Activated CD4-positive, alpha-beta T cell treated with anti-CD3 and anti-CD28 coated beads for 24 hours (primary cell): ENCODE measurements at places on chromosomes 1 and 21.

DNA sequence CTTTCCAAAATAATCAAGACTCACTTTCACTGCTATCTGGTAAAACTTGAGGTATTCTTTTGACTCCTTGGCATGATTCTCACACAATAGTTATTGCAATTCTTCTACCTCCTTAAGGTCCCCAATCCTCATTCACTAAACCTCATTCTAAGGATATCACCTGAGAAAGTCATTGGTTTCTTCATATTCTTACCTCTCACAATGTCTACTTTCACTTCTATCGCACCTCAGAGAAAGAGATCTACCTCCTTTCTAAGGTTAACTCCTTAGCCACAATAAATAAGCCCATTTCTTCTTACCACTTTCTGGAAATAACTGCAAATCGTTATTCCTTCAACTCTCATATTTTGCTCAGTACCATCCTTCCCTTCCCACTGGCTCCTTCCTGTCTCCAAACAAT is 18.7 kb downstream of the HNRNPR start:
- no peak for DNase-seq

- no peak for DNase-seq
Measured at GRCh38 chr1:204104331-204105130, 31.6 kb downstream of the SOX13 start.

GRCh38 chr1:25873120-25873519 is 2.4 kb downstream of the PAQR7 start:
- no peak for DNase-seq

- DNase-seq, result no peak
Measured at GRCh38 chr1:22747021-22747734, 36.5 kb downstream of the EPHB2 start.

DNA sequence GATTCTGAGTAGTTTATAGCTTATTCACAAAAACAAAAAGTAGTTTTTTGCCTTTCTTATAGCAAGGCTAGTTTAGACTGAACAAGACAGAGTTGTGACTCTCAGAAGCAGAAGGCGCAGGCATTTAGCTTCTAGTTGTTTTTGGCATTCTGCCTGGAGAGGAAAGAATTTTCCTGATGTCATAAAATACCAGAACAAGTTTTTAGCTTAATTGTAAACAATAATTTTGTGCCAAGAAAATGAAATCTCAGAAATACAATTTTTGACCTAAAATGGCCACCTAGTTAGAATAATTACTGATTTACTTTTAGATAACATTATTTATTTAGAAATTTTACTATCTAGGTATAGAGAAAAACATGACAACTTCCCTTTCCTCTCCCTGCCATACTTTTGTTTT is 1.0 kb downstream of the DNAJB4 start:
- DNase-seq, result no peak

DNA sequence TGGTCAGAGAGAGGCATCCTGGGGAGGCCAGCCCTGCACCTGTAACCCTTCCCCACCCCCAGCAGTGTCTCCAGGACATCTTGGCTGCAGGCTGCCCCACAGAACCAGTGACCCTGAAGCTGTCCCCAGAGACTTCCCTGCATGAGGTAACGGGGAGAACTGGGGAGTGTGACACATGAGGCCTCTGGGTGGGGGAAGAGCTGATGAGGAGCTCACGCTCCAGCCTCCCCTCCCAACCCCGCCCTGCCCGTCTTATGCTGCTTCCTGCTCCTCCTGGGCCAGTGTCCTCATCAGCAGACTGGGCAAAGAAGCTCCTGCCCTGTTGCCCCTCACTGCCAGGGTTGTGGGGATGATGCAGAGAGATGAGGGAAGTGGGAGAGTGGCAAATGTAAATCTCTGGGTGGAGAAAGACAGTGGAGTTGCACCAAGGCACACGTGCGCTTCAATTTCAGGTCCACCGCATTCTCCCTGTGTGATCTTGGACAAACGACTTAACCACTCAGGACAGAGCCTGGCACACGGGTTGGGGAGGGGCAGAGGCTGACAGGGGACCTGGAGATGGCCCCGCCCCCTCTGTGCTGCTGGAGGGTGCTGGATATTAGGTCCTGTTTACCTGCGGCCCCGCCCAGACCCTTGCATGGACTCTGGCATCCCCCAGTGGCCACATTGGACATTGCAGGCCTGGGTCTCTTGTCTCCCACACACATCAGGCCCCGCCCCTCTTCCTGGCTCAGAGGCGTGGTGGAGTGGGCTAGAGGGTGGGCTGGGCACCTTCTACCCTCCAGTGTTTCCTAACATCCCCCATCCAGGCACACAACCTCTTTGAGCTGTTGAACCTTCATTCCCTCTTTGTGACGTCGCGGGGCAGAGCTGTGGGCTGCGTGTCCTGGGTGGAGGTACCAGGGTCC is 12.3 kb downstream of the CLCNKB start:
- DNase-seq, result peak; percentile 80

DNA sequence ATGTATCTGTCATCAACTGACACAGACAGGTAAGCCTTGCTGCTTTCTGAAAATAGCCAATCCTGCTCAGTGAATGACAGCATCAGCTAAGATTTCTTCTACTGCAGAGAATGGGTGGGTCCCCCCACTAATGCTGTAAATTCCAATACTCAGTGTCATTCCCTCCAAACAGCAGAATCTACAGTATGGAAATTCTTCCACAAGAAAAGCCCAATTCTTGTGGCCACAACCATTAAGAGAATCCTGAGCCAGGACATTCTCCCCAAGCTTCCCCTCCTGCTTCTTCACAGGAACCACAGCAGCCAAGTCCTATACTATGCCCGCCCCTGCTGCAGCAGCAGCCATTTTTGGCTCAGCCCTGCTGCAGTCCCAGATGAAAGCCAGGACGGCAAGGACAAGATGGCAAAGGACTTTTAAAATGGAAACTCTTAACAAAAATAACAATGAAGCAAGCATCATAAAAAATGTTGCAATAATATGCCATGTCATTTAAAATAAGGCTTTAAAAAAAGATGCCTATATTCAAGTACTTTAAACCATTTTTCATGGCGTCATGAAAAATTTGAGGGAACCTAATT is 26.8 kb downstream of the EIF4G3 start:
- DNase-seq, result no peak

DNA sequence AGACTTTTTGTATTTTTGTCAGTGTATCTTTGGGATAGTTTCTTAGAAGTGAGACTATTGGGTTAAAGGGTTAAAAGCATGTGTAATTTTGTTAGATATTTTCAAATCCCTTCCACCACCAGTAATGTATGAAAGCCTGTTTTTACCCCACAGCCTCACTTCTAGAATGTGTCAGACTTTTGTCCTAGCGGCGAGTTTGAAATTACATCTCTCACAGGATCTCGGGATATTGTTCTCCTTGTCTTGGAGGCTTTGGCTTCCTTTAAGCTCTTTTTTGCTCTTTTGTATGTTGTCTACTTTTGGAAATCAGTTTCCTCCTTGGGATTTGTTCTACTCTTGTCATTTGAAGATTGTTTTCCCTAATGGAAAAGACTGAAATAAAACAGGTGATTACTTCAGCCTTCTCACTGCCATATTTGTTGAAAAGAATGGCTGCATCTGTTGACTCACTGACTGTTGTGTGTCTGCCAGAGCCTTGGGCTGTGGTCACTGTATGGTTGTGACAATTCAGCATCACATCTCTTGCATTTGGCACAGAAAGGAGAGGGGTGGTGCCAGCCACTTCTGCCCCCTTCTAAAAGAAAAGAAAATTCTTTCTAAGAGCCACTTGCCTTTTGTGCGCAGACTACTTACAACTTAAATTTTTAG is 22.6 kb downstream of the ST3GAL3 start:
- no peak for DNase-seq

GRCh38 chr21:34926803-34927467 is 122.2 kb downstream of the RUNX1 start:
- DNase-seq, result no peak

DNA sequence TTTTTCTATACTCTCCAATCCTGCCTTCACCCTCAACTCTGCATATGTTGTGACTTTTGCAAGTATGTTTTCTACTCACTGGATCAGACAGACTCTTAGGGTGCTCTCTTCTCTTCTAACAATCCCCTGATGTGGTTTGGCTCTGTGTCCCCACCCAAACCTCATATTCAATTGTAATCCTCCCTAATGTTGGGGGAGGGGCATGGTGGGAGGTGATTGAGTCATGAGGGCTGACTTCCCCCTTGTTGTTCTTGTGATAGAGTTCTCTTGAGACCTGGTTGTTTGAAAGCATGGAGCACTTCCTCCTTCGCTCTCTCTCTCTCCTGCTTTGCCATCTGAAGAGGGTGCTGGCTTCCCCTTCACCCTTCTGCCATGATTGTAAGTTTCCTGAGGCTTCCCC is 148.9 kb upstream of the IGSF21 start:
- DNase-seq, result no peak

DNA sequence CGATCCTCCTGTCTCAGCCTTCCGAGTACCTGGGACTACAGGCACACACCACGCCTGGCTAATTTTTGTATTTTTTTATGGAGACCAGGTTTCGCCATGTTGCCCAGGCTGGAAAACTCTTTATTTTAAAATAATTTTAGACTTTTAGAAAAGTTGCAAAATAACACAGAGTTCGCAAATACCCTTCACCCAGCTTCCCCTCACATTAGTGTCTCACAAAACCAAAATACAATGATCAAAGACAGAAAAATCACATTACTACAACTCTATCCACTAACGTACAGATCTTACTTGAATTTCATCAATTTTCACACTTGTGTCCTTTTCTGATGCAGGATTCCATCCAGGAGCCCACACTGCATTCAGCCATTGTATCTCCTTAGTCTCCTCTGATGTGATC is 58.8 kb upstream of the ERRFI1 start:
- no peak for DNase-seq

DNA sequence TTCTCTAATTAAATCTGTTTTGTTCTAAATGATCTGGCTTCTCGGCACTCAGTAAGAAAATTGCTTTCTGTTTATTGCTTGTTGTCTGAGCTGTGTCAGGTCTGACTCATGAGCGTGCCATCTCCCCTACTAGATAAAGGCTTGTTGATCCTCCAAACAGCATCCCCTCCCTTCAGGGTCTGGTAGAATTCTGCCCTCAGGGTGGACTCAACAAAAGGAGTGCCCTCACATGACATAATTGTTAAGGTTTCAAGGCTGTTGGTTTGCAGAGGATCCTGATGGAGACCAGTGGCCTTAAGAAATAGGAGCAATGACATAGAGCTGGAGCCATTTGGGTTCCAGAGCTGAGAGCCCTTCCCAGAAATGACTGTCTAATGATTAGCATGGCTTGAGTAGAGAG is 36.0 kb upstream of the ATP2B4 start:
- no peak for DNase-seq

DNA sequence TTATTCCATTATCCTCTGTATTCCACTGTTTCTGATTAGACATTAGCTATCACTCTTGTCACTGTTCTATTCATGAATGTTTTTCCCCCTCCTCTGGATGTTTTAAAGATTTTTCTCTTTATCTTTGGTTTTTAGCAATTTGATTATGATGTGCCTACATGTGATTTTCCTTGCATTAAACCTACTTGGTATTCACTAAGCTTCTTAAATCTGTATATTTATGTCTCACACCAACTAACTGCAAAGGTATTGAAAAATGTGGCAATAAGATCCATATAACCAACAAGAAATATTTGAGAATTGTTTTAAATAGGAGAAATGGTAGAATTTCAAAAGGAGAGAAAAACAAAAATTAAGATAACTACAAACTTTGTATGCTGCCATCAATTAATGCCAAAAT is 25.2 kb downstream of the FAF1 start:
- DNase-seq, result no peak

- DNase-seq, result no peak
Measured at GRCh38 chr1:59367301-59368007, 70.6 kb downstream of the FGGY start.

GRCh38 chr1:162562470-162562828 is 927 bp downstream of the UAP1 start:
- DNase-seq, result no peak

- DNase-seq, result no peak
Measured at GRCh38 chr1:161091796-161092507, 2.6 kb upstream of the NECTIN4 start.

DNA sequence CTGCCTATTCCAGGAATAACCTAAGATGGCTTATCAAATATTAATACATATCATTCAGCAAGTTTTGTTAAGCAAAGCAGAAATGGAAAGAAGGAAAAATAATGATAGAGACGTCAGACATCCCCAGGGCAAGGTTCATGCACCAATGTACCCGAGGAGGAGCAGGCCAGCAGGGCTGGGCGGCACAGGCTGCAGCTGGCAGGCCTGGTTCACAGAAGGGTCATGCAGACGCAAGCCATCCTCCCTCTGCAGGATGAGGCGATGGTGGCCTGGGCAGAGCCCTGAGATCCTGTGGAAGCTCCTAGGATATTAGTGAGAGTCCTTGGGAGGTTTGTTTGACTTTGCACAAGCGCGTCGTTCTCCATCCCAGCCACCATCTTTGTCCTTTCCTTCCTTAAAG is 30.0 kb downstream of the BATF3 start:
- DNase-seq, result no peak

- DNase-seq, result no peak
Measured at GRCh38 chr1:243406424-243406823, 150.6 kb downstream of the SDCCAG8 start.
